NCI-H460 (cell line): ENCODE measurements at places on chromosomes 5 and 9.

DNA sequence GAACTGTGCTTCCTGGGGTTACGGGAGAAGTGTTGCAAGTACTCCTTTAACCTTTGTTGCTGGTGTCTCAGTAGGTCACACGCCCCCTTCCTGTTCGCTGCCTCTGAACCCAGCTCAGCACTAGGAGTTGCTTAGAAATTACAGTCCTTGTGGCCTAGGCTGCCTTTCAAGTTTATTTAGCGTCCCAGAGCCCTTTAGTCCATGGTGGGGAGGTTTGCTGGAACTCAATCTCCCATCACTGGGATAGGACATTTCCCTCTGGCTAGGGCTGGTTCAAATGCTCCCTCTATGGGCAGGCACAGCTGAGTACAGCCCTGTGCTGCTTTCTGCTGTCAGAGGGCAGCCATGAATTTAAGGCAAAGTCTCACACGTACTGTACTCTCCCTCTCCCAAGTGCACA is 4.7 kb downstream of the IFNA8 start:
- no peak for DNase-seq

- no peak for DNase-seq
Observed at GRCh38 chr5:135013947-135014570, 20.0 kb downstream of the PITX1 start.

GRCh38 chr5:24110004-24110615 is 534.7 kb downstream of the CDH10 start:
- DNase-seq, result peak; percentile 37

GRCh38 chr5:130206686-130207085 is 302.4 kb downstream of the CHSY3 start:
- DNase-seq, result no peak

- DNase-seq, result no peak
Observed at GRCh38 chr9:19026375-19026774, 6.6 kb downstream of the SAXO1 start.

GRCh38 chr5:83357621-83358231 is 113.8 kb upstream of the VCAN start:
- DNase-seq, result no peak

- peak; percentile 21 for DNase-seq
Observed at GRCh38 chr5:10140195-10140973, 109.3 kb downstream of the ATPSCKMT start.

GRCh38 chr9:135415586-135415985 is 64.0 kb upstream of the PPP1R26 start:
- DNase-seq, result no peak

DNA sequence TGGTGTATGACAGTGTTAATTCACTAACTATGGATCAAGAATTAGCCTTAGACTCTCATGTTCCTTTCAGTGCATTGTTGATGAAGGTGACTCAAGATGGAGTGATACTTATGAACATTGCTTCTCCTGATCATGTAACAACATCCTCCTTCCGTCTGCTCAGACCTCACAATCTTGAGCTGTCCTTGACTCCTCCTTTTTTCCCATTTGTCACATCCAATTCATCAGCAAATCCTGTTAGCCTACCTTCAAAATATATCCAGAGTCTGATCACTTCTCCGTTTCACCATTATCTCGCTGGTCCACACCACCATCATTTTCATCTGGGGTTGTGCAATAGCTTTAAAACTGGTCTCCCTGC is 9.2 kb upstream of the SEMA6A start:
- no peak for DNase-seq

DNA sequence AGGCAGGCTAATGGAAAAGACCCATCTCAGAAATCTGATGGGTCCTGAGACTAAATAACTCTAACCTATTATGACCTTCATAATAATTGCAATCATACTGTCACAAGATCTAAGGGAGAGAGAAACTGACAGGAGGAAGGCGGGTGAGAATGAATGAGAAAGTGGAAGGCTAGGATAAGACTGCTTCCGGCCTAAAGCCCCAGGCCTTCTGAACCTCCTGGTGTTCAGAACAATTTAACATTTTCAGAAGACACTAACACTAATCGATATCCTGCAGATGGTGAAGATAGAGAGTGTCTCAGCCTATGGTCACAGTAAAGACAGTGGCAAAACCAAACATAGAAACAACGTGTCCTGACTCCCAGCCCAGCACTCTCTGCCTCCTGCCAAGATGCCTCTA is 1.2 kb downstream of the RPS14 start:
- no peak for DNase-seq

DNA sequence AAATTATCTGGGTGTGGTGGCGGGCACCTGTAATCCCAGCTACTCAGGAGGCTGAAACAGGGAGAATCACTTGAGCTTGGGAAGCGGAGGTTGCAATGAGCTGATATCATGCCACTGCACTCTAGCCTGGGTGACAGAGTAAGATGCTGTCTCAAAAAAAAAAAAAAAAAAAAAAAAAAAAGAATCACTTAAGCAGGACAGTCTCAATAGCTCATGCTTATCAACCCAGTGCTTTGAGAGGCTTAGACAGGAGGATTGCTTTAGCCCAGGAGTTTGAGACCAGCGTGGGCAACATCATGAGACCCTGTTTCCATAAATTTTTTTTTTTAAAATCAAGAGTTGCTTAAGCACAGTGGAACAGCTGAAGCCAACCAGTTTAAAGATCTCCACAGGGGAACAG is 42.6 kb downstream of the LEAP2 start:
- DNase-seq, result no peak

- no peak for DNase-seq
Observed at GRCh38 chr5:142290577-142291299, 34.1 kb downstream of the SPRY4 start.

- DNase-seq, result no peak
Observed at GRCh38 chr9:122125509-122126330, 32.6 kb upstream of the TTLL11 start.

DNA sequence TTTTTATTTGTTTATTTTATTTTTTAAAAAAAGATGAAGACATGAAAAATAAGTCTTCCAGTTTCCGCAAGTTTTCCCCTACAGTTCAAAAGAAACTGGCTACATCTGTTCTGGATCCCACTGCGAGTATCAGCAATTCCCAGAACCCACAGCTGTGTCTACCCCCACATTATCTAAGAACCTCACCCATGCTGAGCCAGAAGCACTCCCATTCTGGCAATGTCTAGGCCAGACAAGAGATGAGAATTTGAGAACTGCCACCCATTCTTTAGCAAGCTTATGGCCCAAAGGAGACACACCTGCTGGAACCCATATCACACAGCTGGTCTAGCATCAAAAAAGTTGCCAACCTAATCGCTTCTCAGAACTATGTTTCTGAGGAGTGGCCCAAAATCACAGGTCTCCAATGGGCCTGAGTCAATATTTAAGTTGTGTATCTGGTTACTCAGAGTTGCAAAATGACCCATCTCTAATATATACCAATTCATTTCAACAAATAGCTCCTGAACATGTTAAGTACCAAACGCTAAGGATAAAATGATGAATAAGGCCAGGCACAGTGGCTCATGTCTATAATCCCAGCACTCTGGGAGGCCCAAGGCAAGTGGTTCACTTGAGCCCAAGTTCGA is 27.1 kb downstream of the MTMR12 start:
- no peak for DNase-seq

DNA sequence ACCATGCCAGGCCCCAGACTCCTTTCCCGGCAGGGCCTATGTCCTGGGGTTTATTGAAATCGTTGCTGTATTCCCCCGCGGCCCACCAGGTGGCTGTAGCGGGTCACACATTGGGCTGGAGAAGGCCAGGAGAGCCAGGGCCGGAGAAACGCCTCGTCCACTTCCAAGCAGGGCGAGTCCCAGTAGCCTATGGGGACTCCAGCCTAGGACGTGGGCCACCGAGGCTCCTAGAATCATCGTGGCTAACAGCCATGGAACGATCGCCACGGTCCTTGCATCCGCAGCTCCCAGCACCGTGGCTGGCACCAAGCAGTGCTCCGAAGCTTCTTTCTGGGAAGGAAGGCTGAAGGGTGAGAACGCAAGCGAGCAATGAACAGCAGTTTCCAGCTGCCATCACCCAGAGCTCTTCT is 87.7 kb downstream of the ENTREP1 start:
- peak; percentile 16 for DNase-seq

GRCh38 chr9:1267581-1267980 is 217.4 kb downstream of the DMRT2 start:
- no peak for DNase-seq

DNA sequence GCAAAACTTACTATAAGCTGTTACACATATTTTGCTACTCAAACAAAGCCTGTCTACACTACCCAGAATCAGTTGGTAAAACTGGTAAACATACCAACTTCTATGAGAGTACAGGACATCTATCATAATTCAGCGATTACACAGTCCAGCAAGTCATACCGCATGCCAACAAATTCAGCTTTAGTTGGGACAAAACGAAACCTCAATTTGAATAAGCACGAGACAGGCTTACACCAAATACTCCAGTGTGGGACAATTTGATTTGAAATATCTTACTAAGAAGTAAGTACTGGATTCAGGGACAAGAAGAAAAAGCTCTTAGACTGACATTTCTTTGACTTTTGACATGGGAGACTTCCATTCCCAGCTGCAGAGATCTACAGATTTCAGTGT is 2.0 kb downstream of the NRG2 start:
- DNase-seq, result no peak

DNA sequence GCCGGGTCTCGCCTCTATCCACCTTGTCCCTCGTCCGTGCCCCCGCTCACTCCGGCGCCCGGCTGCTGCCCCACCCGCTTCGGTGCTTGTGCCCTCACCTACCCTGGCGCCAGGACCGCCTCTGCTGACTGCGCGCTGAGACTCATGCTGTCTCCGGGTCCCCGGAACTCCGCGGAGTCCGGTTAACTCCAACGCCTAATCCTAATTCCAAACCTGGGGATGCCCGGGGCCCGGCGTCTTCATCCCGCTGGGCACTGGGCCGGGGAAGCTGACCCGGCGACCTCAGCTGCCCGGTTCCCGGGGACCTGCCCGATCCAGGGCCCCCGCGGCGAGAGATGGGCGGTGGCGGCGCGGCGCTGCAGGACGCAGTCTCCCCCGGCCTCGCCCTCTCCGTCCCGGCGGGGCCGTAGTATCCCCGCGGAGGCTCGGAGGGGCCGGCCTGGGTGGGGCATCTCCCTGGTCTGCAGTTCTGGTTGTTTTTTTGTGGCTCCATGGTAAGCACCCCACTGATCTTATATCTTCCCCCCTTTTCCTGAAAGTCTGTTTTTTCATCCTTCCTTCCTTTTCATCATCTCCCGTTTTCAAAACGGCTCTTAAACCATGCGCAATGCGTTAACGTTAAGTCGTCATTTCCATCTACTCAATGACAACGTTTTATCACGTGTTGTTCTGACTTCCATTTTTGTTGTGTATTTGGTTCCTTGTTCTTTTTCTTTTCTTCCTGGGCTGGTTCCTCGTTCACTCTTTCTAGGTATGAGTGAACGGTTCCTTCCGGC is 41.1 kb upstream of the PLEKHG4B start:
- no peak for DNase-seq

- DNase-seq, result peak; percentile 55
Observed at GRCh38 chr5:159987031-159987674, 21.8 kb upstream of the TTC1 start.

- DNase-seq, result no peak
Observed at GRCh38 chr5:133325864-133326263, 274.1 kb downstream of the HSPA4 start.

DNA sequence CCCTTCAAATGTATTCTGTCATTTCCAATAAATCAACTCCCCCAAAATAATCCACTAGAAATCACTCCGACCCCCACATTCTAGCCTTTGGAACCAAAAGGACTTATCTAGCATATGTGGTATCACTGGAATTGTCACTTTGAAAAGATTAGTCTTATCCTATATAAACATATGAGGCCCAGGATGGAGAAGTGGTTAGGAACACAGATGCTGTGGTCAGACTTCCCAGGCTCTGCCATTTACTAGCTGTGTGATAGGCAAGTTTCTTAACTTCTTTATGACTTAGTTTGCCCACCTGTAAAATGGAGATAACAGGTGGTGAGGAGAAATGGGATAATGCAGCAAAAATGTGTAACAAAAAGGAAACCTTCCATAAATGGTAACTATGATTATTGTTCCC is 62.0 kb upstream of the GLRX start:
- no peak for DNase-seq

GRCh38 chr5:72107131-72107900 is at the start of gene MAP1B:
TSS of gene MAP1B (plus strand) at chr5:72107475. CDS start at chr5:72107532, 57 bp downstream.
- peak; percentile 51 for DNase-seq

GRCh38 chr9:34197756-34198711 is 19.2 kb downstream of the UBAP1 start:
- DNase-seq, result no peak

- DNase-seq, result no peak
Observed at GRCh38 chr9:81661339-81661738, 28.0 kb downstream of the TLE1 start.

GRCh38 chr5:169531631-169532030 is 51.9 kb upstream of the SPDL1 start:
- no peak for DNase-seq

DNA sequence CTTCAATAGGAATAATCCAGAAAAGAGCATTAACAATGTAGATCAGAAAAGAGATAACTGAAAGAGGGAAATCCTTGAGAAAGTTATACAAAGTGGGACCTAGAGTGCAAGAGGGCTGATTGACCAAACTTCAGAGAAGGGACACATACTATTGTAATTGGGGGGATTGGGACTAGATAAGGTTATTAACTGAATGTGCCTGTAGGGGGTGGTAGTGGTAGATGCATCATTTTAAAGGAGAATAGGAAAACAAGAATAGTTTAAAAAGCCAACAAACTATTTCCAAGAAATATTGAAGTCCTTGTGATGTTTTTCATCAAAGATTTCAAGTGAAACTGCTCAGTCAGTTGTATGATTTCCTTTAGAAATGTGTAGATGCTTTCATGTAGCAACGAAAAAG is 468.5 kb downstream of the TAF11L14 start:
- no peak for DNase-seq

- DNase-seq, result no peak
Observed at GRCh38 chr5:174834081-174834480, 109.7 kb downstream of the MSX2 start.

GRCh38 chr9:129084087-129084486 is 3.2 kb downstream of the DOLPP1 start:
- DNase-seq, result no peak

DNA sequence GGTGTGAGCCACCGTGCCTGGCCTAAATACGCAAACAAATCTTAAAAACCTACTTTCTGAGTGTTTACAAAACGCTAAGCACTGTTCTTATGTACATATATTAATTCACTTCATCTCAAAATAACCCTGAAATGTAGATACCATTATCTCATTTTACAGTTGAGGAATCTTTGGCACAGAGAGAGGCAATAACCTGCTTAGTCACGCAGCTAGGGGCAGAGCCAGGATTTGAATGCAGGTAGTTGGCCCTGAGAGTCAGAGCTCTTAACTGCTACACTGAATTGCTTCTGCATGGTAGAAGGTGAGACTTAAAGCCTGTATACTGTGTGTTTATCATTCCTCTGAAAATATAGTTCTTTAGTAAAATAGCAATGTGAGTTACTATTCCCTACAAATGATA is 21.9 kb downstream of the ARHGEF37 start:
- DNase-seq, result no peak
